Stimulated activated CD4-positive, alpha-beta T cell treated with anti-CD3 and anti-CD28 coated beads, Interleukin-1b, Interleukin-23, amount 100 ng/mL, for 4 hours (primary cell): ENCODE measurements at places on chromosomes 6 and 20.

DNA sequence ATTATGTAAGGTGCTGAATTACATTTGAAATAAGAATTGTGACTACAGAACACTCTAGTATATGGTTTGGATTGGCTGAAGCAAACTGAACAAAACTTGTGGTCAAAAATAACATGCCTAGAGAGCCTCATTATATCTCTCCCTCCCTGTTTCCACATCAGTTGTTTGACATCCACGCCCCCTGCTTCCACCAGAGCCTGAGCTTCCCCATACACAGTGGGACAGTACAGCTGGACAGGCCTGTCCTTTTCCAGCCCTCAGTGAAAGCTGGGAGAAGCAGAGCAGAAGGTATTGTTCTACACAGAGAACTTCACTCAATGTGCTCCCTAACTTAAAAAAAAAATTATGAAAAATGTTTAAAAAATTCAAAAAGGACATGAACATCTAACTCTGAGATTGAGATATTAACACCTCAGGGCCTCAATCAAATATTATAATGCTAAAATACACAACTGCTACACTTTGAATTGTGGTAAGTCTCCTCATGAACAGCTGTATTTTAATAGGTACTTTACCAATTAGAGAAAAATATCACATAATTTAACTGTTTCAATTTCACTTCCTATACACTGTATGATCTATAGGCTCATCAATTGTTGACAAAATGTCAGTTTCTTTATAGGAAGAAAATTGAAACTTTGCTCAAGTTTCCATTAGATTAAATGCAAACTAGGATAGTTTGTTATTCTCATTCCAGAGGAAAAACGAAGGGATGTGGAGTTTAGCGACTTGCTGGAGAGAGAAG lies 44.9 kb upstream of the SCML4 start:
- DNase-seq, result no peak

DNA sequence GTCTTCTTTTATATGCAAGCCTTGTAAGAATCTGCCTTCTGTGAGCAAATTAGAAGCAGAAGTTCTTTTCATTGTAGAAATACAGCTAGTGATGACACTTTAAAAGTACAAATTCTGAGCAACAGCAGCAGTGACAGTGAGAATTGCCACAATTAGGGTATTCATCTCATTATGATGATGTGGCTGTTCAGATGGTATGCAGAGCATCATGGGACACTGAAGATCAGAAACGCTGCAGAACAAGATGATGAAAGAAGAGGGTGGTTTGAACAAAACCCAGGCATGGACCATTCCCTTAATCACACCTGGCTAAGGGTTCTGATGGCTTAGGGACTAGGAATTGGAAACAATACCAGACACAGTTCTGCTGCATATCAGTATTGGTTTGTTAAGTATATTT lies 312.7 kb upstream of the TBX18 start:
- no peak for DNase-seq

GRCh38 chr20:11880680-11881079 lies 37.0 kb upstream of the BTBD3 start:
- DNase-seq, result no peak

- DNase-seq, result no peak
Measured at GRCh38 chr6:146974351-146974750, 229.9 kb upstream of the STXBP5 start.

- no peak for DNase-seq
Measured at GRCh38 chr6:43916924-43917877, 147.2 kb downstream of the VEGFA start.

DNA sequence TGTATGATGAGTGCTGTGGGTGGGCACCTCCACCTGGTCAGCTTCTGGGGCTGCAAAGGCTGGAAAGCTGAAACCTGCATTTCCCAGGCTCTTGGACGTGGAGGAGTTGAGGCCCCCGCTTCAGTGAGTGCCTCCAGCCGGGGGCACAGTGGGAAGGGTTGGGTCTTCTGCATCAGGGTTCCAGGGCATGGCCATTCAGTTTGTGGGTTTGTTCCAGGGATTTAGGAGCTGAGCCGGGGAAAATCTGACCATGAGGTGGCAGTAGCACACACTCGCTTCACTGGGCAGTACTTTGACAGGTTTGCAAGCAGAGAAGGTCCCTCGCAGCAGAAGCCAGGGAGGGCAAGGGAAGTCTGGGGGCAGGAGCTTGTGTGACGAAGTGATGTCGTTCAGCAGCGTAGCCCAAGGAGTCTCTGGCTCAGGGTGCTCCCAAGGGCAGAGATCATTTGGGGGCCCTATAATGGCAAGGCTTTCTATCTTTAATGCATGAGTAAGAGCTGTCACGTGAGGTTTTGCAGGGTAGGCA lies 69.5 kb upstream of the SULF2 start:
- DNase-seq, result no peak

DNA sequence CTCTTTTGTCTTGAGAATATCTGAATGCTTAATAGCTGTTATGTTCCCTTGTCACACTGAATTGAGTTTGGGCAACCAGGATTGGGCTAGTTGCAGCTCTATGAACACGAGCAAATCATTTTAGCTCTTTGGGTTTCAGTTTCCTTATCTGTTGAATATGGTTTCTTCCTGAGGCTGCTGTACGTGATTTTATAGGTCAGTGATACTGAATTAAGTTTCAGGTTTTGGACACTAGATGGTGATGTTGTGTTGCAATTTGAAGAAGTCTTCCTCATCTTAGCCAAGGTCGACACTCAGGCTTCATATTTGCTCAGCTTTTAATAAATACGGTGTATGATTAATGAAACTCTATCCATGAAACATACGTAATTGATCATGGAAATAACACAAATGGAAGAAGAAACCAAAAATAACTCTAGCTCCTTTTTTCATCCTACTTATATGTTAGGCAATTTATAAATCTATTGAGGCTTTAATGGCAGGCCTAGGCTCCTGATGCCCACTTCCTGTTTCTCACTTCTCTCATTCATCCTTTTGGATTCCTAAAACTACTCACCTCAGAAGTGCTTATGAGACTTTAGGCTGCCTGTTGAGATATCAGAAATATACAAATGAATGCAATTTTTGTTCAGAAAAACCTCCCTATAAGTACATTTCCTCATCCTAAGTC lies 354.1 kb upstream of the MAP3K7 start:
- DNase-seq, result no peak
